ENCODE measurements at places on chromosomes 12 and 14.

DNA sequence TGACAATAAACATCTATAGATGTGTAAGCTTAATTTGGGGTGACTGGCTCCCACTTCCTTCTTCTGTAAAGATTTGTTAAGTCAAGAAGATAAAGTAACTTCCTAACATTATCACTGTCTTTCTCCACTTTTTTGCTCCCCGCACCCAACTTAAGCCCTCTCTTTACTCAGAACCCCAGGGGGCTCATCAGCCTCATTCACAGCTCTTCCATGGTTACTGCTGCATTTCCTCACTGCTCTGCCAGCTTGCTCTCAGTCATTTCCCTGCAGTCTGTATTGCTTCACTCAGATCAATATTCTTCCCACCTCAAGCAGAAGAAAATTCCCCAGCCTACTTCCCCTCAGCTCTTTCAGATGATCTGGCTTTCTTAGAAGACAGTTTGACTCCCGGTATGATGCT lies 102.0 kb downstream of the PIK3C2G start:
- no peak for DNase-seq

DNA sequence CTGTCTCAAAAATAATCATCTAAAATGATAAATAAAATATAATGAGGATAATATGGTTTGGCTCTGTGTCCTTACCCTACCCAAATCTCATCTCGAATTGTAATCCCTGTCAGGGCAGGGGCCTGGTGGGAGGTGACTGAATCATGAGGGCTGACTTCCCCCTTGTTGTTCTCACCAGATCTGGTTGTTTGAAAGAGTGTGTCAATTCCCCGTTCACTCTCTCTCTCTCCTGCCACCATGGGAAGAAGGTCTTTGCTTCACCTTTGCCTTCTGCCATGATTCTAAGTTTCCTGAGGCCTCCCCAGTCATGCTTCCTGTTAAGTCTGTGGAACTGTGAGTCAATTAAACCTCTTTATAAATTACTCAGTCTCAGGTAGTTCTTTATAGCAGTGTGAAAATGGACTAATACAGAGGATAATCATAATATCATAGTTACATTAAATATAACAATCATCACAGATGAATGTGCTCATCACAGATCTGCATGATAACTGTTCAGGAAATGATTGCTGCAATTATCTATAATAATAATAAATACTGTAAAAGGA lies 12.6 kb downstream of the EFCAB11 start:
- no peak for DNase-seq

DNA sequence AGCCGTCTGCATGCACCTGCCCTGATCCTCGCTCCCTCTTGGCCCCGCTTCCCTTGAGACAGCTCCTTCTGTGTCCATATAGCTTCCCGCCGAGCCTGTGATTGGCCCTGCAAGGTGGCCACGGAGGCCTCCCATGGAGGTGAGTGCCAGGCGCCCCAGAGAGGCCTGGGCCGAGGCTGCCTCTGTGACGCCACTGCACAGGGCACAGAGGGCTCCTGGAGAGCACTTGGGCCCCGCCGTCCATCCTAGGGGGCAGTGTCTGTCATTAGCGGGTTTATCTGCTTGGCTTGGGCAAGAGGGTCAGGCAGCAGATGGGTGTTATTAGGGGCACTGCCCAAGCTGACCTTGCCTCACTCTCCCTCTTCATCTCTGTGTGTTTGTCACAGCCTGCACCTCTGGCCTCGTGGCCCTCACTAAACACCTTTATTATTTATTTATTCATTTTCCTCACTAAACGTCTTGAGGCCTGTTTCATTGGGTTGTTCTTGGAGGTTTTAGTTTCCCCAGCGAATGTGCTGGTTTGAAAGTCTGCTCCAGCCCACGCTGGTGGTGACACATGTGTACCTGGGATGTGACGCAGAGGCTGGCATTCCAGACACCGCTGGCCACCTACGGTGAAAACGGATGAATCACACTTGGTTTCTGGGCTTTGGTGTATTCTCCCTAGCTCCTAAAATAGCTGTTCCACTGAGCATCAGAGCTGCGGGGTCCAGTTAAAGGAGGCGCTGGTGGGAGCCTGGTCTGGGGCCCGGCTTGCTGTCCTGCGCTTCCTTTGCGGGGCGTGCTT lies 5.9 kb downstream of the ZFYVE21 start:
- peak; percentile 30 for DNase-seq

DNA sequence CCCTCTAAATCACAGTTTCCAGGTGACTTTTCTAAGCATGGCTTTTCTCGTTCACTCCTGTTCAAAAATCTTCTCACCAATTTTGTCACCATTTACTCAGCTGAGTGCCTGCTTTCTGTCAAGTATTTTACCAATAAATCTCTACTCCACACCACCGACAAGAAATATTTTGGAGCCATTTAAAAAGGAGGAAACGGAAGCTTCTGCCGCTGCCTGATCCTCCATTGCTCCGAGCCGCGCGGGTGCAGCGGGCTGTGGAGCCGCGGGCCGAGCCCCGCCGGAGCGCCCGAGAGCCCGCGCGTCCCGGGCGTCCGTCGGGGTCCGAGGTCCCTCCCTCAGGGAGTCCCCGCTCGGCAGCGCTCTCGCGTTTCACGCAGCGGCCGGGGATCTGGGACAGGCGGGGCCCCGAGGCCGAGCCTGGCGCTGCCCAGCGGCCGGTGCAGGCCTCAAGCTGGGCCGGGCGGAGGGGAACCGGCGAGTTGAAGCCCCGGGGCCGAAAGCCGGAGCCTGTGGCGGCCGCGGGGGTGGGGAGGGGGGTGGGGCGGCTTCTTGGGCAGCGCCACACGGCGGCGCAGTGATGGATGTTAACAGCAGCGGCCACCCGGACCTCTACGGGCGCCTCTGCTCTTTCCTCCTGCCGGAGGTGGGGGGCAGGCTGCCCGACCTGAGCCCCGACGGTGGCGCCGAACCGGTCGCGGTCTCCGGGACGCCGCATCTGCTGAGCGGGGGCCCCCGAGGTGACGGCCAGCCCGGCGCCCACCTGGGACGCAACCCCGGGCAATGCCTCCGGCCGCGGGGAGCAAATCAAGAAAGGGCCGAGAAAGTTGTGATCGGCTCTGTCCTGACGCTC lies 1.1 kb upstream of the HEBP1 start:
- peak; percentile 32 for DNase-seq

- no peak for DNase-seq
Observed at GRCh38 chr12:119069147-119069642, 87.9 kb downstream of the SRRM4 start.

DNA sequence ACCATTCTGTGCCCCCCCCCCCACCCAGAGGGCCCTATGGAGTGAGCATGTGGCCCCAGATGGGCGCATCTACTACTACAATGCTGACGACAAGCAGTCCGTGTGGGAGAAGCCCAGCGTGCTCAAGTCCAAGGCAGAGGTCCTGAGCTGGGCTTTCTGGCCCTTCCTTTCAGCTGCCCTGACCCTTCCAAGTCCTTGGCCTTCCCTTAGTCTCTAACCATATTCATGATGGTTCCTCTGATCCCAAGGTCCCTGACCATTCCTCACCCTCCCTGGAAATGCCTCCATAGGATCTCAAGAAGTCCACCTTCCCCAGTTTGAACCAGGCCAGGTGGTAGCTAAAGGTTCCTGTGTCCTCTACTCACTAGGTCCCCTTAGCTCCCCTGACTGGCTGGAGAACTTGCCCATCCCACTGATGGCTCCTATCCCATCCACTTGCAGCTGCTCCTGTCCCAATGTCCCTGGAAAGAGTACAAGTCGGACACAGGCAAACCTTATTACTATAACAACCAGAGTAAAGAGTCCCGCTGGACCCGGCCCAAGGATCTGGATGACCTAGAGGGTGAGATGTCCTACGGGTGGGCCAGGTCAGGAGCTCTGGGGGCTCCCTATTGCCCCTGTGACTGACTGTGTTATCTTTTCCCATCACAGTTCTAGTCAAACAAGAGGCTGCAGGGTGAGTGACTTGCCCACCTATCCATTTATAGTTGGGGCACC lies 9.8 kb downstream of the PRPF40B start:
- DNase-seq: no peak

GRCh38 chr12:89461649-89462612 lies 62.7 kb downstream of the GALNT4 start:
- no peak for DNase-seq

- no peak for DNase-seq
Observed at GRCh38 chr12:45827974-45828373, 98.5 kb downstream of the ARID2 start.

DNA sequence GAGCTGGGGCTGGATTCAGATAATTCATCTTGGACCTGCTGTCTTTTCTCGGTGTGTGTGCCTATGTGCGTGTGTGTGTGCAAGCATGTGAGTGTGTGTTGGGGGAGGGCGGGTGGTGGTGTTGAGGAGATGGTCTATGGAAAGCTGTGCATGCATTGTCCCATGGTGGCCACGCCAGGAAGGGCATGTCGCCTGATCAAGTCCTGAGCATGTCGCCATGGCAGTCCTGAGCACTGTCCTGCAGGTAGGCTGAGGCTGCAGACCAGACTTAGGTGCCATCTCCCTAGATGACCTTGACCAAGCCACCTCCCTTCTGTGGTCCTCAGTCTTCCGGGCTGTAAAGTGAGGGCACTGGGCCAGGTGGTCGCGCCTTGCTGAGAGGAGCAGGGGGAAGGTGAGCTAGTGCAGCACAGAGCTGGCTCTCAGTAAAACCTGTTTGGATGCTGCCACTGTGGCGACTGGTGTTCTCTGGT lies 81.4 kb downstream of the PAPOLA start:
- DNase-seq: no peak

Data from T-helper 2 cell treated with Interferon-gamma antibody and Interleukin-4, amounts not matched to agents 5 μg/mL and 100 μg/mL, for 36 hours (primary cell).